CD4-positive, alpha-beta T cell treated with Interleukin-21 for 1 hour (primary cell): ENCODE measurements at places on chromosomes 16 and 17.

DNA sequence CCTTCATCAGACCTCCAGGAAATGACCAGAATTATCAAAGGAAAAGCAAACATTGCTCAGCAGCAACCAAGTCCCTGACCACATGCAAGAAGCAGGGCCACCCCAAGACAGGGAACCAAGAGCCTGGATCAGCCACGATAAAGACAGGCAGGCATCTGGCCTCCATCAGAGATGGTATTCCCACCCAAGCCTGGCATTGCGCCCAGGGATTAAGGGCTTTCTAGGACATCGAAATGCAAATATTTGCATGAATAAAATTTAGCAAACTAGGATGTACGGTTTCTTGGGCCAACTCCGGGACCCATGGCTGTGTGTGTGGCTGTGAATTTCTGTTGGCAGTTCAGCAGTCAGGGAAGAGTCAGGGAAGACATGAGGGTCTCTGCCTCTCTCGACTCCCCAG, 241.4 kb upstream of the DYNLRB2 start:
- no peak for DNase-seq

DNA sequence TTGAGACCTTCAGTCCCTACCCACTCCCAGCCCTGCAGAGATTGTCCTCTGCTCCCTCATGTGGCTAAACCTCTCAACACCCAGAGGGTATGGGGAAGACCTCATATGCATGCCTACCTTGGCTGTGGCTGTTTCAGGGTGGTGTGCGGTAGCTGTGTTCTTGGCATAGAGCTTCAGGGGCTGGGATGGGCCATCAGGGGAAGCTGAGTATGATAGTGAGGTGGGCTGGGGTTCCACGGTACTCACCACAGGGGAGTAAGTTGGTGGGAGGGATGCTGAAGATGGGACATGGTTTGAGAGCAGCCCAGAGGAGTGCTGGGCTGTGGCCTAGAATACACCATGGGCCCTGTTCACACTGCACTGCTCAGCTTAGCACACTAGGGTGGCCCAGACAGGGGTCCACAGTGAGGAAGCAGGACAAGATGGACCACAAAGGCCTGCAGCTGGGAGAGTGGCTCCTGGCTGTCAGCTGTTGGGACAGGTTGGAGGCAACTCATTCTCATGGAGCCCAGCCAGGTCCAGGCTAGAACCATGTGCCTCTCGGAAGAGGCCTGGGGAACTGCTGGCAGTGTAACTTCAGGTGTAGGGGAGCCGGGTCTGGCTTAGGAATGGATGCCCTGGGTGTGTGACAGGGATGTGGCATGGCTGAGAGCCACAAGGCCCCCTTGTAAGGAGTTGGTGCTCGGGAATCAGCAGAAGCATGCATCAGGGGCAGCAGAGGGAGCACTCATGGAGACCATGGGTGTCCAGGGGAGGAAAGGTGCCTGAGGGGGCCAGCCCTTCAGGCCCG, 3.1 kb downstream of the MFAP4 start:
- DNase-seq = no peak

DNA sequence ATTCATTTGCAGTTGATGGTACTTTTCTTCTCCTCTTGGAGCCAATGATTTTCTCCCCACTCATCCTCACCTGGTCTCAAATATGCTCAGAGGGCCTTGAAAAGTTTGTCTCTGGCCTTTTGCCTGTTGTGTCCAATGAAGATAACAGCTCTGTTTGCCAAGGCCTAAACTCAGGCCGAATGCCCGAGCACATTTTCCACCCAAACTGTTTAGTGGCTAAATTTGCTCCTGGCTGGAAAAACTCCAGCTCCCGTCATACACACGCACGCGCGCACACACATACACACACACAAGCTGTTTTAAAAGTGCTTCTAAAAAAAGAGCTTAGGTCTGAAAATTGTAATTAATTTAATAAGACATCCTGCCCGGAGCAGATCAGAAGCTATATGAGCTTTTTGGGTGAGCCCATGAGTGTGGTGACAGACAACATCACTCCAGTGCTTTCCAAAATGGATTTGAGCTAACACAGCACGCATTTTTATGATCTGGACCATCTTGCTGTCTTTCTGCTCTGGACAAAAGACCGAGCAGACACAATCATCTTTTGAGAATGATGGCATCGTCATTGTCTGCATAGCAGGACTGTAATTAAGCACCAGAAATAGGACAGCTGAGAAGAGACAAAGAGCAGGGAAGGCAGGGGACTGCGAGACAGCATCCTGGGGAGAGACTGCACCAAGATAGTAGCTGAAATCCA, 48.9 kb downstream of the IRX6 start:
- no peak for DNase-seq

GRCh38 chr17:64148017-64148631, 18.2 kb upstream of the ERN1 start:
- DNase-seq = no peak

DNA sequence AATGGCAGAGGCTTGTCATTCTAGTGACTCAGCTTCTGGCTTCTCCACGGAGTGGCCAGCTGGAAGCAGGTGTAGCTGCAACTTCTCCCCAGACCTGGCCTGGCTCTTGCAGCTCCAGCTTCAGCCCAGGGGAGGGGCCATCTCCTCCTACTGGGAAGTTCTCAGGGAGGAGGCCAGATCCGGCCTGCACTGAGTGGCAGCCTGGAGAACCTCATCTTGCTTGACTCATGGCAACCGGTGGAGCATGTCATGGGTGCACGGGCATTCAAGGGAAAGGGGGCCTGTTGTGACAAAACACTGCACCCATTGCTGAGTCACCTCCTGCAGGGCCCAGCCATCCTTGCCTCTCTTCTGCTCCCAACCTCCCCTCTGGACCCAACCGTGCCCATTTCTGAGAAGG, 273.9 kb upstream of the MAF start:
- no peak for DNase-seq

GRCh38 chr17:77185137-77185536, 44.4 kb downstream of the SEC14L1 start:
- DNase-seq = no peak

DNA sequence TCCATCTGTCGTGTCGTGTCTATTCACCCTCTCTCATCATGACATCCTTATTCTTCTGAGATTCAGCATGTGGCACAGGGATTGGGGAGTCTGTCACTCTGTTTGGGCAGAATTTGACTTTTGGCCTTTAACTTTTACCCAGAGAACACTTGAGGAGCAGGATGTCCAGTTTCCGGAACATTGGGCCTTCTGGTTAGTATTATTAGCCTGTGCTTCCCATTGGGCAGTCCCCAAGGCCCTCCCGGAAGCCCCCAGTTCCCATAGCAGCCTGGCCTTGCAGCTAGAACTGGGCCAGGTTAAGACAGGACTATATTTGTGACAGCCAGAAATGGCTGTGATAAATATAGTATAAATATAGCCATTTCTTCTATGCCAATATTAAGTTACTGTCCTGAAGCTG, 9.6 kb downstream of the SCN4A start:
- DNase-seq = no peak

GRCh38 chr17:68440526-68440925, 16.8 kb downstream of the WIPI1 start:
- no peak for DNase-seq

GRCh38 chr17:59829217-59830006, 63.3 kb downstream of the TUBD1 start:
- DNase-seq = peak; percentile 91

DNA sequence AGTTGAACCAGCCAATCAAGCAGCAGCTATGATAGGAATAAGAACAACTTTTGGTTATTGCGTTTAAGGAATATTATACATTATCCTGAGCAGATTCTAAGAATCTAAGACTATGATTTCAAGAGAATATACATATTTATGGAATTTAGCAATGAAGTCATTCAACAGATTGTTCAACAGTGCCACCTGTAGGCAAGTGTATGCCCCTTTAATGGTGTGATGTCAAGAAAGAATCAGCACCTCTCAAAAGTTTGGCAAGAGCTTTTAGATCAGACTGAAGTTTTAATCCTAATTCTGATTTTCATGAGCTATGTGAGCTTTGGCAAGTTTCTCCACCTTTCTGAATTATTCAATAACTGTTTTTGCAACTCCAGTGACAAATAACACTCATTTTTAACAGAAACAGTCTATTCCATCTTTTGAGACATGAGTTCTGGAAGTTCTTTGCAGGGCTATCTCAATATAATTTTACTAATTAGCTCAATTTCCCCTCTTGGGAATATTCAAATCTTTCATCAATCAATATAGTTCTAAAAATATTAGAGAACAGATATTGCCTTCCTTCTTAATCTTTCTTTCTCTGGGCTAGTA, 474.3 kb upstream of the TOM1L1 start:
- DNase-seq = no peak

DNA sequence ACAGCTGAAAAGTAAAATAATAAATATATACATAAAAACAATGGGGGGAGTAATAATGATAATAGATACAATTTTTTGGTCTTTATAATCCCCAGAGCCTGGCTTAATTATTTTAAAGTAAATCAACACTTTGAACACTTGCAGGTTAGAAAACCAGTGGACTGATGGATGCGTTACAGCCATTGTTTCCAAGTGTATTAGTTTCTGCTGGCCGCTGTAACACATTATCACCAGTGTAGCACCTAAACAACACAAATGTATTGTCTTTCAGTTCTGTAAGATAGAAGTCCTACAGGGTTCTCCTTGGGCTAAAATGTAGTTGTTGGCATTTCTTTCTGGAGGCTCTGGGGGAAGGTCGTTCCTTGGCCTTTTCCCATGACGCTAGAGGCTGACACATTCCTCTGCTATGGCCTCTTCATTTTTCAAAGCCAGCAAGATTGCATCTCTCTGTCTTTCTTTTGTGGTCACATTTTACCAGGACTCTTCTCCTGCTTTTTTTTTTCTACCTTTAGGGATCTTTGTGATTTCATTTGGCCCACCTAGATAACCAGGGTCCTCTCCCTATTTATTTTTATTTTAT, 116.8 kb downstream of the WWOX start:
- no peak for DNase-seq

- peak; percentile 17 for DNase-seq
Observed at GRCh38 chr17:74545843-74546230, at the start of gene CD300C. TSS of gene CD300C (minus strand) at chr17:74546115. CDS start at chr17:74545782, 333 bp downstream.

DNA sequence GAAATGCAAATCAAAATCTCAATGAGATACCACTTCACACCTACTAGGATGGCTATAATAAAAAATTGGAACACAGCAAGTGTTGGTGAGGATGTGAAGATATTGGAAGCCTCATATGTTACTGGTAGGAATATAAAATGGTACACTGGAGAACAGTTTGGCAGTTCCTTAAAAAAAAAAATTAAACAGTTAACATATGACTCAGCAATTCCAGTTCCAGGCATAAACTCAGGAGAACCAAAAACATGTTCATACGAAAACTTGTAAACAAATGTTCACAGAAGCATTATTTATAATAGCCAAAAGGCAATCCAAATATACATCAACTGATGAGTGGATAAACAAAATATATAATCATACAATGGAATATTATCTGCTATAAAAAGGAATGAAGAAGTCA, 28.2 kb downstream of the ZNF652 start:
- no peak for DNase-seq

DNA sequence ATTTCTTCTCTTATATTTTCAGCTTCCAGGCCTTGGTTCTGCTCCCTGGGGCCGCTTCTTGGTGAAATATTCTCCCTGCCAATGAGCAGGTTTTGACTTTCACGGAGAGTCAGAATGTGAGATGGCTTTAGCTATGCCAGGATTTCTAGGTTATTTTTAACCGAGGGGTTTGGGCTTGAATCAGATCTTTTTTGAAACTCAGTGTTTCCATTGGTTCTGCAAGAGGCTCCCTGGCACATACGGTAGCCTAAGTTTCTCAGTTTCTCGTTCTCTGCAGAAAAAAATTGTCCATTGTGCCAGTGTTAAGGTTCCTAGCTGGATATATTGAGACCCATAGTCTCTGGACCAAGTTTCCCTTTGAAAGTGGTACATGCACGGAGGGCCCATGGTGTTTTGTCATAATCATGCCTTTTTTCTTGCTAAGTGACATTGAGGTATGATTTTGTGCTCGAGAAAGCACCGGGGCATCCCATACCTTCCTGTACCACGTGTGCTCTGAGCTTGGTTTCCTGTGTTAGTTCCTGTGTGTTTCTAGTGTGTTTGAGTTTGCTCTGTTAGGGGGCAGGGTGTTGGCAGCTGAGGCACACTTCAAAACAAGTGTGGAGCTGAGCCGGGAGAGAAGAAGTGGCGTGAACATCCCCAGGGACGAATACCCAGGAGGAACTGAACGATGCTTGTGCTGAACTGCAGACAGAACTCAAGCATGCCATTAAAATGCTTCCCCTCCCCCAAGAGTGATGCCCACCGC, 127.2 kb downstream of the HS3ST3B1 start:
- DNase-seq = peak; percentile 70

DNA sequence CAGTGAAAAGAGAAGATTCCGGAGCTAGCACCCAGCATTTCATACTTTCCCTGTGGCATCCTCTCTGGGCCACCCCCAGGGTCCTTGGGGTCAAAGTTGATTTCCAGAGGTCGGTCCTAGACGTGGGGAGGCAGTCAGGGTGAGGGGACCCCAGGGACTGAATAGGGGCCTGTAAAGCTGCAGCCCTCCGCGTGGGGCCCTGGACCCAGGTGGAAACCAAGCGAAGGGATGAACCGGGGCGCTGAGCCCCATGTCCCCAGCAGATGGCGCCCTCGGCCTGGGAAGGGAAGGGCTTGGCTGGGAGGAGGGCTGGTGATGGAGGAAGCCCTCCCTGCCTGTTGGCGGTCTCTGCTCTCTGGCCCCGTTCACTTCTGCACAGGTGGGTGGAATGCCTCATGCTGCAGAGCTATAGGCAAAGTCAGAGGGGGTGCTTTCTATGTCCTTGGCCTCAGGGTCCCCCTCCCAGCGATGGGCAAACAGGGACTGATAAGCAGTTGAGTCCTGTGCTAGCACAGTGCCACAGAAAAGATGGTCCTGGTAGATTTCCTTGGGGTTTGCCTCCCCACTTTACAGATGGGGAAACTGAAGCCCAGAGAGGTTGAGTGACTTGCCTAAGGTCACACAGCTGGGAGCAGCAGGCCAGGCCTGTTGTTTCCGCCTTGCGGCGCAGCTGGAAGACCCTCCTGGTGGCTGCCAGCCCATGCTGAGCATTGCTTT, 163.4 kb upstream of the CIBAR2 start:
- DNase-seq = peak; percentile 45

GRCh38 chr17:1628856-1629503, 346 bp upstream of the SLC43A2 start:
- DNase-seq = peak; percentile 93

GRCh38 chr17:40490289-40490853, 11.1 kb downstream of the TNS4 start:
- no peak for DNase-seq

DNA sequence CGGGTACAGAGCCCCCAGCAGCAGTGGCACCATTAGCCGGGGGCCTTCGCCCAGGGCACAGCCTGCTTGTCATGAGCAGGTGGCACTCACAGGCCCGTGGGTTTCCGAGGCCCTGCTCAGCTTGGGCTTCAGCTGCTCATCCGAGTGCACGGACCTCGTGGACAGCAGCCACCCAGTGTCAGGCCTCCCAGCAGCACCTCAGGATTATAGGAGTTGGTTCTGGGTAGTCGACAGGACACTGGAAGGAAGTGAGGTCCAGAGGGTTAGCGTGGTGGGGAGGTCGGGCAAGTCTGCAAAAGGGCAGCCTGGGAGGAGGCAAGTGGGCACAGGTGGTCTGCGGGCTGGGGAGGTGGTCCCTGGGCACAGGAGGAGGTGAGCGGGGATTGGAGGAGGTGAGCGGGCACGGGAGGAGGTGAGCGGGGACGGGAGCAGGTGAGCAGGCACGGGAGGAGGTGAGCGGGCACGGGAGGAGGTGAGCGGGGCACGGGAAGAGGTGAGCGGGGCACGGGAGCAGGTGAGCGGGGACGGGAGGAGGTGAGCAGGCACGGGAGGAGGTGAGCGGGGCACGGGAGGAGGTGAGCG, 5.1 kb upstream of the CPNE7 start:
- DNase-seq = no peak
